ENCODE measurements at places on chromosomes 6 and 20.

GRCh38 chr6:64955435-64955848 lies 751.6 kb downstream of the EYS start:
- no peak for DNase-seq

DNA sequence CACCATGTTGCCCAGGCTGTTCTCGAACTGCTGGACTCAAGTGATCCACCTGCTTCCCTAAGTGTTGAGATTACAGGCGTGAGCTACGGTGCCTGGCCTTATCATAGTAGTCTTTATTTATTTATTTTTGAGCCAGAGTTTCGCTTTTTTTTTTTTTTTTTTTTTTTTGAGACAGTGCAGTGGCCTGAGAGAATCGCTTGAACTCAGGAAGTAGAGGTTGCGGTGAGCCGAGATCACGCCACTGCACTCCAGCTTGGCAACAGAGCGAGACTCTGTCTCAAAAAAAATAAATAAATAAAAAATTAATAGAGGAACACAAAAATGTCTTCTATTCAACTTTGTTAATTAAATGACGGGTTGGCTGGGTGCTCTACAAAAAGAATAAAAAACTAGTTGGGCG lies 12.9 kb downstream of the MAPRE1 start:
- DNase-seq = no peak

DNA sequence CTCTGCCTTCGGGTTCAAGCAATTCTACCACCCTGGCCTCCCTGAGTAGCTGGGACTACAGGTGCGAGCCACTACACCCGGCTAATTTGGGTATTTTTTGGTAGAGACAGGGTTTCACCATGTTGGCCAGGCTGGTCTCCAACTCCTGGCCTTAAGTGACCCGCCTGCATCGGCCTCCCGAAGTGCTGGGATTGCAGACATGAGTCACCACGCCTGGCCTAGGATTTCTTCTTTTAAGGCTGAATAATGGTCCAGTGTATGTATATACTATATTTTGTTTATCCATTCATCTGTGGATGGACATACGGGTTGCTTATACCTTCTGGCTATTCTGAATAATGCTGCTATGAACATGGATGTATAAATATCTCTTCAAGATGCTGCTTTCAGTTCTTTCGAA lies 17.1 kb downstream of the RIOK1 start:
- no peak for DNase-seq

DNA sequence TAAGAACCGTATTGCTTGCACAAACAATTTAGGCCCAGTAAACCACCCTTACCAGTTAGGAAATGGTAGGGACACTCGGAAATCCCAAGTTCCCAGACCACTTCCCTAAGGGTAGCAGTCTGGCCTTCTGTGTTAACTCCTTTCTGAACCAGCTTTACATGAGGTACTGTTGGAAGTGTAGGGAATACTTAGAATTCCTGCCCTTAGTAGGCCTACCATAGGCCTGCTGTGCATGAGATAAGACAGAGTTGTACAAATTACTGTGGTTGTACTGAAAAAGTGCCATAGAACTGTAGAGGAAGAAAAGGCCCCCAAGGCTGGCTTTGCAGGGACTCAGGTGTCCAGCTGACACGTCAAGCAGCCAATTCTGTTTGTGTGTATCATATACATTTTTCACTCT lies 11.1 kb downstream of the RPRD1B start:
- no peak for DNase-seq

Data from SJSA1 (cell line).